Fibroblast of skin of left quadriceps (primary cell): ENCODE measurements at places on chromosomes 7 and 10.

GRCh38 chr7:8380130-8380529 lies 53.3 kb upstream of the NXPH1 start:
- no peak for DNase-seq

DNA sequence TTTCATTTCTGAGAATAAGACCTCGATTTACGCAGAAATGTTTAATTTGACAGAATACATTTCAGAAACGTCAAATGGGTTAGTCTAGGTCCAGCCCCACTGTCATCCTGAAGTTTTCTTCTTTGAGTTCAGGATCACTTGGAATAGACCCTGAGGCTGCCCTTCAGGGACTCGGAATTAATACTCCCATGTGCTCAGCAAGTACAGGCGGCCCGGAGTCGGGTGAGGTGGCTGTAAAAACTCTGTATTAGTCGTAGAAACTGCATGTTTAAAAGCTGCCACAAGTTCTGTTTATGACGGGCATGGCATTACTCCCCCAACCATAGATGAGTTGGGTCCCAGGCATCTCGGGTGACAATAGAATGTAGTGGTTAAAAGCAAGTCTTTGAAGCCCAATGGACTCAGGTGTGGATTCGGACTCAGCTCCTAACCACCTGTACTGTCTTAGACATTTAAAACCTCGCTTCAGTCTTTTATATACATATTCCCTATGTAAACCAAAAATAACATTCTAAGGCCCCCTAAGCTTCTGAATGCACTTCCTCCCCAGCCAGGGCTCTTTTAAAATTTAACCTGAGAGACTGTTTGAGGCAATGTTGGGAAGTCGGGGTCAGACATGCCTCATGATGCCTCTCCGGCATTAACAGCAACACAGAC lies 216.3 kb downstream of the ADARB2 start:
- no peak for DNase-seq

DNA sequence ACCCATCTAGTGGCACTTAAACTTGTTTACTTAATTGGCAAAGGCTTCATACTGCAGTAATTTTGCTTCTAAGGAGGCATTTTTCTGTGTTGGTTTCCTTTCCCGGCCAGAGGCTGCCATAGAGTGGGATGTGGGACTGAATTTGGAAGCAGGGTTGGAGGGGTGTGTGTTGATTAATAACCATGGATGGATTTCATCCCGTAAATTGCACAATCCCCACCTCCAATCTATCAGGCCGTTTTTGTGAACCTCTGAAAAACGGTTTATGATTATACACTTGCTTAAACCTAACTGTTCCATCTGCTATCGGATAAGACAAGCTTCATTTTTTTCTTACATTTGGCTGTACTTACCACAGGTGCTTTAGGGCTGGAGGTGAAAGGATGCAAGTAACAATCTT lies 1.3 kb downstream of the TMEM60 start:
- no peak for DNase-seq

- no peak for DNase-seq
These were observed 35.2 kb downstream of the CCAR1 start for GRCh38 chr10:68756246-68756645.

- no peak for DNase-seq
These were observed 11.7 kb downstream of the C1QL3 start for GRCh38 chr10:16509996-16510395.

GRCh38 chr7:150451097-150451793 lies 815 bp downstream of the GIMAP8 start:
- DNase-seq, result no peak
